CD8-positive, alpha-beta memory T cell (primary cell): ENCODE measurements at places on chromosomes 12 and 14. TPM values are rescaled to one million over a fixed set of nuclear protein-coding genes. Genes with fewer than 3 reads are reported as not detected.
A peak's percentile ranks its signal among the peaks of the same experiment; 100 is the strongest.

FLRT2 gene
- not detected for polyA plus RNA-seq

SERPINA12 gene
- not detected for polyA plus RNA-seq

TCP11L2 gene
- polyA plus RNA-seq, result 19.3 TPM

INHBC gene
- not detected for polyA plus RNA-seq

NUAK1 gene
- 0.16 TPM for polyA plus RNA-seq

EPYC gene
- polyA plus RNA-seq, result not detected

CNTN1 gene
- not detected for polyA plus RNA-seq

TMX1 gene
- polyA plus RNA-seq, result 43.3 TPM

PRH2 gene
- not detected for polyA plus RNA-seq

RPL10L gene
- not detected for polyA plus RNA-seq

GRCh38 chr12:121648458-121649028 lies 20.9 kb downstream of the MORN3 start:
- no peak for DNase-seq

DNA sequence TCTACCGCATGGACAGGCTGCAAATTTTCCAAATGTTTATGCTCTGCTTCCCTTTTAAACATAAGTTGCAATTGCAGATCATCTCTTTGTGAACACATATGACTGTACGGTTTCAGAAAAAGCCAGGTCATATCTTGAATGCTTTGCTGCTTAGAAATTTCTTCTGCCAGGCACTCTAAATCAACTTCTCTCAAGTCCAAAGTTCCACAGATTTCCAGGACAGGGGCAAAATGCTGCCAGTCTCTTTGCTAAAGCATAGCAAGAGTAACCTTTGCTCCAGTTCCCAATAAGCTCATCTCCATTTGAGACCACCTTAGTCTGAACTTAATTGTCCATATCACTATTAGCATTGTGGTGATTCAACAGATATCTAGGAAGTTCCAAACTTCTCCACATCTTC lies 13.6 kb upstream of the RERGL start:
- no peak for DNase-seq

- no peak for DNase-seq
Observed at GRCh38 chr14:81384900-81385299, 15.2 kb downstream of the STON2 start.

- no peak for DNase-seq
Observed at GRCh38 chr14:69685716-69686115, 74.3 kb downstream of the SUSD6 start.

DNA sequence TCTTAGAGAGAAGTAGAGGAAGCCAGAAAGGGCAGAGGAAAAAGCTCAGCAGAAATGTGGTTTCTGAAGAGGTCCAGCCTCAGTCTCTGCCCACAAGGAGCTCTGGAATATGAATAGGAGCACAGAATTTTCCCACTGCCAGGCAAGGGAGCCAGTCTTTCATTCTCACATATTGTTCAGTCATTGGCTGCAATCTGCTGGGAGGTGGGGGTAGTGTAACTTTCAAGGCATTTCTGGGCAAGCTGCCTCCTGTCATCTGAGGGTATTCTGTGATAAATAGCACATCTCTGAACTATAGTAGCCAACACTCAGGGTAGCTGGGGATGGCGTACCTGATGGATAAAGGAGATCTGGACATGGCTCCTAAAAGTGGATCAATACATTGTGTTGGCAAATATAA lies 127.2 kb downstream of the LRRK2 start:
- DNase-seq, result no peak

GRCh38 chr12:43880547-43880946 lies 44.7 kb downstream of the TMEM117 start:
- no peak for DNase-seq

DNA sequence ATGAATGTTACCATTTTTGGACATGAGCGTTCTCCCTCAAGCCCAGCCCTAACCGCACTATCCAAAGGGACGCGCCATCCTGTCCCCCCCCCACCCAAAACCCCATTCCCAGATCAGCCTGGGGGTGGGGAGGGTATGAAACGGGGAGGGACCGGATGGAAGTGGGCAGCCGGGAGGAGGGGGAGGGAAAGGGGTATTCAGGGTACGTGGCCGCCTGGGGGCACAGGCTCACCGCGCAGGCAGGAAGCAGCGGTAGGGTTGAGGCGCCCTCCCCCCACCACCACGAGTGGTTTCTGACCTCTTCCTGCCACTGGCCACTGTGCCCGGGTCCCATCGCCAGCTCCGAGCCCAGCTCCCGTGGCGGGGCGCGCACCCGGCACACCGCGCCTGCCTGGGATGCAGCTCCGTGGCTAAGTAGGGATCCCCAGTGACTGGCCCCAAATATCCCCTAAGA lies 1.4 kb downstream of the ACTN1 start:
- peak; percentile 7 for DNase-seq

DNA sequence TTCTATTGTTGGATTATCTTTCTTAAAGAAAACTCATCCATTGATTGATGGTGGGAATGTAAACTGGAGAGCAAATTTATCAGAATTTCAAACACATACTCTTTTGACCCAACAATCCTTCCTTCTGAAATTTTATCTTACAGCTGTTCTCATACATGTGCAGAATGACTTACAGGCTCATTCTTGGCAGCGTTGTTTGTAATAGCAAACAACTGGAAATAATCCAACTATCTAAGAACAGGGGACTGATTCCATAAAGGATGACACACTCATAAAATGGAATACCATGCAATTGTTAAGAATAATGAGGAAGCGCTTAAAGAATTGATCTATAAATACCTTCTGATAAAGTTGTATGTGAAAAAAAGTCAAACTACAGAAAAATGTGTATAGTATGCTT lies 24.0 kb downstream of the RHOJ start:
- DNase-seq, result no peak

DNA sequence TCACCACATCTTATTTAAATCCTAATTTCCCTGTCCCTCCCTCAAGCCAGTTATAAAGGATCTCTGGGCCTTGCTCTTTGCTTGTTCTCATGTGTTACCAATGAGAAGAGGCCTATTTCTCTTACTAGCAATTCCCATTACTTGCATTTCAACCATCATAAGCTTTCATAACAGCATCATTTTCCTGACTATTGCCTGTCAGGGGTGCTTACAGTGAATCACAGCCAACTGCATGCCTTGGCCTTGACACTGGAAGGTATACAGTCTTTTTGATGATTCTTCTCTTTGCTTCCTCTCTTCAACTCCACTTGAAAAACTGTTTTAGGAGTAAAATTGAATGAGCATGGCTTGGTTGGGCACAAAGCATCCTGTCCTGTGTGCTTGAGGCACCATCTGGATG lies 127.0 kb downstream of the NPAS3 start:
- DNase-seq, result no peak

GRCh38 chr14:61560323-61560722 lies 135.0 kb upstream of the HIF1A start:
- DNase-seq, result no peak

DNA sequence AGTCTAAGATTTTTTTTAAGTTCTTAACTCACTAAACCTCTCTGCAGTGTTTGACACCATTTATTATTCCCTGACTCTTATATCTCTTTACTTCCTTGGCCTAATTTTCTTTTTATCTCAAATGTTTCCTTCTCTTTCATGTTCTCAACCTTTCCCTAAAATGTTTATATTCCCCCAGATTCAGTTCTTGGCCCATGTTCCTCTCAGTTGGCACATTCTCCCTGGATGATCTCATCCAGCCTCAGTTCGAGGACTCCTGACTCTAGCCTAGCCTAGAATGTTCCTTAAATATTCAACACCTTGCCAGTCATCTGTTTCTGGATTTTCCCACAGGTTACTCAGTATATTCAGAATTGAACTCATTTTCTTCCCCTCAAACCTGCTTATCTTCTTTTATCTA lies 81.3 kb downstream of the SCN8A start:
- DNase-seq, result no peak

GRCh38 chr12:68854078-68854468 lies 46.1 kb downstream of the MDM2 start:
- DNase-seq, result no peak

DNA sequence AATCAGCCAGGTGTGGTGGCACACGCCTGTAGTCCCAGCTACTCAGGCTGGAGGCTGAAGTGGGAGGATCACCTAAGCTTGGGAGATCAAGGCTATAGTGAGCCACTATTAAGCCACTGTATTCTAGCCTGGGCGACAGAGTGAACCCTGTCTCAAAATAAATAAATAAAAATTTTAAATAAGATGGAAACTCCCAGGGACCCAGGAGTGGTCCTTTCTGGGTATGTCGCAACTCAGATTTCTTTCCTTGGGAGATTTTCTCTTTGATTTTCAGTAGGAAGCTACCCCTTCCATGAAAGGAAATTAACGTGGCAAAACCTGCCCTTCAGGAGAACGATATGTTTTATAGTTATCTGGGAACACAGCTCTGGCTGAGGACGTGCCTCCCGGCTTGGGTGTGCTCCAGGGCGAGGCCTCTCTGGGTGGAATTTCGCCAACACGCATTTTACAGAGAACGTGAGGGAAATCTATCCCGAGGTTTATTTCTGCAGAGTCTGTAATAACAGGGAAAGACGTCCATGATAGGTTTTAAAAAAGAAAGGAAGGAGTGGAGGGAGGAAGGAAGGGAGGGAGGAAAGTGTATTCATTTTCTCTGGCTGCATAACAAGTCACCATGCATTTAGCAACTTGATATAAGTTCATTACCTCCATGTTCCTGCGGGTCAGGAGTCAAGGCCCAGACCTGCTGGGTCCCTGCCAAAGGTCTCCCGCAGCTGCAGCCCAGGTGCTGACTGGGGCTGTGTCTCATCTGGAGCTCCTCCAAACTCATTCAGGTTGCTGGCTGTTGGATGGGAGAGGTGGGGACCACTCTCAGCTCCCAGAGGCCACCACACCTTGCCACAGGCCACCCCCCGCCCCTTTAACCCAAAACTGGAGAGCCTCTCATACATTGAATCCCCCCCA lies 80.6 kb upstream of the GSC start:
- no peak for DNase-seq

DNA sequence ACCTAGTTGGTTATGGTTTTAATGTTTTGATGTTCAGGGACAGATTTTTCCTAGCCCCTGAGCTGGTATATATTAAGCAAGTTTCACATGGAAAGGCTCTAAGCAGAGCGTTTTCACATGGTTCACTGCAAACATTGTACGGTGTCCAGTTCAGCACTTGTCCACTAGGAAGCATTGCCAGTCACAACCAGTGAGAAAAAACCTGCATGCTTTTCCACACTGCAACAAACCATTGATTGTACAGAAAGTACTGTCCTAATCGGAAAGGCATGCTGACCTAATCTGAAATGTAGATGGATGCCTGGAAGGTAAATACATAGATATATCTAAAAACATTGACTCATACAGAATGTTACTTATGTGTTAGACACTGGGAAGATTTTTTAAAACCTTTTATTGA lies 25.0 kb upstream of the NPAS3 start:
- no peak for DNase-seq

DNA sequence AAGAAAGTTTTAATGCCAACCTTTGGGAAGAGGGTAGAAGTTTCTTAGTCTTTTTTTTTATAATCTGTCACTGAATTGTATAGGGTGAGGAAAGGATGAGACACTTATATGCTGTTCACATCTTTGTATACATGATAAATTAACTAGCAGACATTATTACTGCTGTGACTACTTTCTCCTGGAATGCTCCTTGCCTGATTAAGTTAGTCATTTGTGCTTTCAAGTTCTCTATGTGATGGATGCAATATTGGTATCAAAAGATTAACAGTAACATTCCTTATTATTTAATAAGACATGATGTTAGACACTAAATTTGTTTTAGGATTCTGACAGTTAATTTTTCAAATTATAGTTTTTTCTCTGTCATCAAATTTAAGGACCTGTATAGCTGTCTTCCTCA lies 223.4 kb upstream of the GARIN2 start:
- no peak for DNase-seq

GRCh38 chr12:92077530-92077929 lies 68.1 kb downstream of the BTG1 start:
- DNase-seq, result no peak

DNA sequence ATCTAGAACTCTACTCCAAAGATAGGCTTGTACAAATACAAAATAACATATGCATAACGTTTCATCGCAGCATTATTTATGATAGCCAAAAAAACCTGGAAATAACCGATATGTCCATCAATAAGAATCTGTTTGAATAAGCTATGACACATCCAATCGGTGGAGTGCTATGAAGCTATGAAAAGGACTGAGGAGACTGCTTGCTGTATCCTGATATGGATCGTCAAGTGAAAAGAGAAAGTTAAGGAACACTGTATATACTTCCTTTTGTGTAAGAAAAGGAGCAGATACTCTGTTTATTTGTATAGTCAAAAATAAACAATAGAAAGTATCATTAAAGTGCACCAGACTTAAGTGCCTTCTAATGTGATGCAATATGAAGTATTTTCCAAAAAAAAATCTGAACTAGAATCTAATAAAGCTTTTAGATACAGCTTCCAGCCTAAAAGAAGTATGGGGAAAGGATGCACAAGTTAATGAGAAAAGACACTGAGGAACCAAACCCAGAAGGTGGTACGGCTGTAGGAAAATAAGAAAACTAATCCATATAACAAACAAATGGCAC lies 645 bp upstream of the KLHDC1 start:
- no peak for DNase-seq

DNA sequence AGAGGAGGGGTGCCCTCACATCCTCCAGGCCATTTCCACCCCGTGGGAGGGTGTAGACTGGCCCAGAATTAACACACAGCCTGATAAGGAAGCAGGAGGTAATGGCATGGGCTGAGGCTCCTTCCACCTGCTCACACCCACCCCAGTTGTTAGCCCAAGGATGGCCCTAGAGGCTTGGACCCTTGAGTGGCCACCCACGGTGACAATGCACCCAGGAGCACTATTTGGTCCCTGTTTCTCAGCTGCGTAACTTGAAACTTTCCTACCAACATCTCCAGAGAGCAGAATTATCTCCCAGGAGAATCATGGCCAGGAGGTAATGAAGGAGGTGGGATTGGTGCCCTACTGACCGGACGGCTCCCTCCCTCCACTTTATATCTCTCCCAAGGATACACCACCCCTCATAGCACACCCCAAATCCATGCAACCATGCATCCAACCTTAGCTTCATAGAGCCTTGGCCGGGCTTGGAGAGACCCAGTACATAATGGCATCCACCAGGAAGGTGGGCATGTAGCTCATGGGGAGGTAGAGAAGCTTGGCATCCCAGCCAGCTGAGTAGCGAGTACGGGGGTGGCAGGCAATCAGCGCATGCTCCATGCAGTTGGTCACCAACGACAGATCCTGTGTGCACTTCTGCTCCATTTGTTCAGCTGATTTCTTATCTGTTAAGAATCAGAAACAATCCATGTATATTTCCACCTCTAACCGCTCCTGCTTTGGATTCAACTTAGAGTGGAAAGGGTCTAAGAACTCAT lies 5.6 kb downstream of the RDH16 start:
- DNase-seq, result no peak

GRCh38 chr14:69593018-69593677 lies 18.2 kb upstream of the SUSD6 start:
- DNase-seq, result no peak

GRCh38 chr14:95553141-95553540 lies 18.3 kb downstream of the GLRX5 start:
- DNase-seq, result no peak

DNA sequence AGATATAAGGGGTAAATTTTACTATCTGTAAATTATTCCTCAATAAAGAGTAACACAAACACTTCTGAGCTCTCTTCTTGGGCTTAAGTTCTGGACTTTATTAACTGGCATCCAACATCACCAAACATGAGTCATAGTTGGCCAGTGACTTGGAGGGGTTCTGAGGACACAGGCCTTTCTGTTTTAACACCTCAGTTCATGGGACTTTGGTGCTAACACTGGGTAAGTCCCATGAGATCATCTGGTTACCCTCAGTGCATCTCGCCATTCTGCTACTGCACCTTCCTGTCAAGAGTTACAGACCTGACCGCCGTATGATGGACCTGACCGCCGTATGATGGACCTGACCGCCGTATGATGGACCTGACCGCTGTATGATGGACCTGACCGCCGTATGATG lies 9.9 kb downstream of the SLC15A4 start:
- DNase-seq, result no peak

- no peak for DNase-seq
Observed at GRCh38 chr12:93882763-93883162, 205.6 kb downstream of the CRADD start.
